Eye (tissue), 1 donor: ENCODE measurements at places on chromosomes 3 and 15.

- no peak for DNase-seq
Measured at GRCh38 chr15:76151599-76151974, 91.8 kb downstream of the TMEM266 start.

DNA sequence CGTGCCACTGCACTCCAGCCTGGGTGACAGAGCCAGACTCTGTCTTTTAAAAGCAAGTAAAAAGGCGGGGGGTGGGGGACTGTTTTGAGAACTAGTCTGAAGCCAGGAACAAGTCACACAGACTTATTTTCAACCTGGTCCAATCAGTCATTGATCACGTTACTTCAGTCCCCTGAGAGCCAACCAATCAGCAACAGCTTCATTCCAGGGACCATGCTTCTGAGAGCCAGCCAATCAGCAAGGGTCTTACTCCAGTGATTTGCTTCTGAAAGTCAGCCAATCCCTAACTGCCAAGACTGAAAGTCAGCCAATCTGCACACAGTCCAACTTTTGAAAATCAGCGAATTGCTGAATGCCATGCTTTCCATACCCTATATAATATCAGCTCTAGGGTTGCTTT lies 48.6 kb upstream of the C15orf39 start:
- peak; percentile 54 for DNase-seq

DNA sequence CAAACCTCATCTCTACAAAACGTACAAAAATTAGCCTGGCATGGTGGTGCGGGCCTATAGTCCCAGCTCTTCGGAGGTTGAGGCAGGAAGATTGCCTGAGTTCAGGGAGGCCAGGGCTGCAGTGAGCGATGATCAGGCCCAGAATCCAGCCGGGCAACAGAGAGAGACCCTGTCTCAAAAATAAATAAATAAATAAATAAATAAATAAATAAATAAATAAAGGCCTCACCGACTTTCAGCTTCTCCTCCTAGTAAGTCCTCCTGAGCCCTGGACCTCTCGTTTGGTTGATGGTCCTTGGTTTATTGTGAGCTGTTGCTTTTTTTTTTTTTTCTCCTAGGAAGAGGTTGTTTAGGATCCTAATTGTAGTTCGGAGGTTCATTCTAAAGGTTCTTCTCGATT lies 25.1 kb downstream of the WDR73 start:
- DNase-seq: no peak

DNA sequence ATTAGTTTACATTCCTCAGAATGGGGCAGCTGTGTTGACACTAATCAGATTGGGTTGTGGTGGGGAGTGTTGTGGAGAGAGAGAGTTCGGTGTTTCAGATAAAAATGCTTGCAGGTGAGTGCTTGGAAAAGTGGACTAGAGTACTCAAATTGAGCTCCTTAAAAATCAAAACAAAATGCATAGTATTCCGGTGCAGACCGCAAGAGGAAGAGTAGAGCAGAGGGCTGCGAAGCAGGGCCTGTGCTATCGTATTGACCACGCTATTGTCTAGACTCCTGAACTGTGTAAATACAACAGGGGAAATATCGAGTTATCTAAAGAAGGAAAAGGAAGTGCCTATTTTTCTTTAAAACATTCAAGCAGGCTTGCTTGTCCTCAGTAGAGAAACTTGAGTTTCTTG lies 159.5 kb downstream of the TP63 start:
- DNase-seq: no peak

DNA sequence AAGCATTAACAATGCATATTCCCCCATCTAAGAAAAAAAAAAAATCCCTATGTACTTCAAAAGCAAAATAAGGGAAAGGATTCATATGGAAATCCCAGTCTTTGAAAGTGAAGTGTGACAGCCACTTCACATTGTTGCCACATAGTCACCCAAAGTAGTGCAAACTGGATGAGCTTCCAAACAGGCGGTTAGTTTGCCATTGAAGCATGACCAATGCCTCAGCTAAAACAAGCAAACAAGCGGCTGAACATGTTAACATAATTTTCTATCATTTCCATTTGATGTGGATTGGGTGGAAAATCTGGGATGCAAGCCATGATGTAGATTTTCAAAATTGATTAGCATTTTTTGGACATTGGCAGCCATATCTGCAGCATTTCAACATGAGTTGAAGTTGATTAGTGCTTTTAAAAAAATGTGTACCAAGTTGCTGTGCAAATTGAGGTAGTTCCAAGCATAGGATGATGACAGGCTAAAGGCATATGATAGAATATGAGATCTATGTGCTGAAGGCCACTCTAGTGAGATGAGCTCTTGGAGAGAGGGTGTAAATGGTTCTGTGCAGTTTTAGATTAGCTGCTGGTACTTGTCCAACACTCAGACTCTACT lies 405.2 kb downstream of the NR2F2 start:
- DNase-seq: no peak
